ENCODE measurements at places on chromosomes 2 and 18.

- no peak for DNase-seq
Observed at GRCh38 chr18:77851802-77852201, 602.2 kb downstream of the GALR1 start.

DNA sequence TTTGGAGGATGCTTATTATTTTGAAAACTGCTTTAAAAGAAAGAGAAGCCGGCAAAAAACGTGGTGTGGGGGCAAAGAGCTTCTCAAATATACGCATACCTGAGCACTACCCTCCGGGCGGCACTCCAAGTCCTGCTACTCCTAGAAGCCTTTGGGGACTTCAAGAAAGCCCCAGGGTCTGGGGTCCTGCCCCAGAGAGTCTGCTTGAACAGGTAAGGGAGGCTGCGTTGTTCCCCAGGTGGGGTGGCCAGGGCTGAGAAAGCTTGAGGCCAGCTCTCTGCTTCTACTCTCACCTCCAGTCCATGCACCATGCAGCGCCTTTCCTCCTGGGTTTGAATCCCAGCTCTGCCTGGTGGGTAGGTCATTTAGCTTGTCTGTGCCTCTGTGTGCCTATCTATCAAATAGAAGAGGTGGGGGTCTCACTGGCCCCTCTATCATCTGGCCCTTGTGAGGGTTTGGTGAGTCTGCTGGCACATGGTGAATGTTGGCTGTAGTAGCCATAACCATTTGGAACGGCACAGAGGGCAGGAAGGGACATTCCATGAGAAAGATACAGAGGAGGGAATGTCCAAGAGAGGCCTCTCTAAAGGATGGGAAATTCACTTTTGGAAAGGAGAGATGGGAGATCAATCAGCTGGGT lies 19.5 kb downstream of the MALL start:
- DNase-seq, result no peak

DNA sequence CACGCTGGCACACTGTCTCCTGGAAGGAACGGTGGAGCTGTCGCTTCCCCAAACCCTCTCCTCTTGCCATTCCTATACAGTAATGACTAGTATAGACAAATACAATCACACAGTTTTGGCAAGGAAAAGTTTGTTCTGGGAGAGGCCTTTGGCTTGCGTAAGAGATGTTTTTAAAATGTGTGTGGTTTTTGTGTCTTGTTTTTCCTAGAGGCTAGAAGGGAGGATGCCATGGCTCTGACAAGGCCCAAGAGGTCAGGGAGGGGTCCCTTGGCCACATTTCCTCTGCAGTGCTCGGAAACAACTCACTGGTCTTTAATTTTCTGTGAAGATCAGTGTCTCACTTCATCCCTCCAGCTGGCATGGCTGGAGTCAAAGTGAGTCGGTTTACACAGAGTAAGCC lies 195.9 kb downstream of the SH3RF3 start:
- DNase-seq, result peak; percentile 76

GRCh38 chr2:75787532-75788132 lies 76.9 kb upstream of the GCFC2 start:
- no peak for DNase-seq
